ENCODE measurements at places on chromosomes 12 and 14.
A peak's percentile ranks its signal among the peaks of the same experiment; 100 is the strongest.

GRCh38 chr12:54579696-54580333, 8.6 kb downstream of the PPP1R1A start:
- peak; percentile 78 for DNase-seq

DNA sequence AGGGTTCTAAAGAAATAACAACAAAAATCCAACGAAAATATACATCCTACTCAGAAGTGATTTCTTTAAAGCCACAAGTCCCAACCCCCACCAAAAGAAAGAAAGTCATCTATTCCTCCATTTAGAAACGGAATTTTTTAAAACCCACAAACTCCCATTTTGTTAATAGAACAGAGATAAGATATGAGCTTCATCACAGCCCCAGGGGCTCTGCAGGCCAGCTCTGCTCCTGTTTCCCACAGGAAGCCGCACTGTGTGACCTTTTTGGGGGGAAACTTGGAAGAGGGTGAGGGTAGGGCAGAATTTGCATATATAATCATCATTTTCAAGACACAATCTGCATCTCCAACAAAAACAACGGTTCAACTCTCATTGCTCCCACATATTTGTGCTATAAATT, 2.8 kb downstream of the FBXL14 start:
- no peak for DNase-seq

DNA sequence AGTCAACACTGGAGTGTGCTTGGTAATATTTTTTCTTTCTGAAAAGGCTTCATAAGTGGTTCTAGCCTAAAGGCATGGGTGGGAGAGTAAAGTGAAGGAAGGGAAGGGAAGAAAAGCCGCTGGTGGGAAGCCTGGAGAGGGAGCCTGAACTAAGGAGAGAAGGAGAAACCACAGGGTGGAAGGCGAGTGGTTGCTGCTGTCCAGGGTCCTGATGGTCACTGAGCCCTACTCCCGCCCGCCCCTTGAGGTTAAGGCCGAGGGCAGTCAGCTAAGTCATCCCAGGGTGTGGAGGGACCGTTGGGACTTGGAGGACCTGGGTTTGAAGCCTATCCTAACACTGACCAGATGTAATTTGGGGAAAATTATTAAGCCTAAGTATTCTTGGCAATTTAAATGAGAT, 189.1 kb downstream of the PIWIL1 start:
- DNase-seq, result no peak

DNA sequence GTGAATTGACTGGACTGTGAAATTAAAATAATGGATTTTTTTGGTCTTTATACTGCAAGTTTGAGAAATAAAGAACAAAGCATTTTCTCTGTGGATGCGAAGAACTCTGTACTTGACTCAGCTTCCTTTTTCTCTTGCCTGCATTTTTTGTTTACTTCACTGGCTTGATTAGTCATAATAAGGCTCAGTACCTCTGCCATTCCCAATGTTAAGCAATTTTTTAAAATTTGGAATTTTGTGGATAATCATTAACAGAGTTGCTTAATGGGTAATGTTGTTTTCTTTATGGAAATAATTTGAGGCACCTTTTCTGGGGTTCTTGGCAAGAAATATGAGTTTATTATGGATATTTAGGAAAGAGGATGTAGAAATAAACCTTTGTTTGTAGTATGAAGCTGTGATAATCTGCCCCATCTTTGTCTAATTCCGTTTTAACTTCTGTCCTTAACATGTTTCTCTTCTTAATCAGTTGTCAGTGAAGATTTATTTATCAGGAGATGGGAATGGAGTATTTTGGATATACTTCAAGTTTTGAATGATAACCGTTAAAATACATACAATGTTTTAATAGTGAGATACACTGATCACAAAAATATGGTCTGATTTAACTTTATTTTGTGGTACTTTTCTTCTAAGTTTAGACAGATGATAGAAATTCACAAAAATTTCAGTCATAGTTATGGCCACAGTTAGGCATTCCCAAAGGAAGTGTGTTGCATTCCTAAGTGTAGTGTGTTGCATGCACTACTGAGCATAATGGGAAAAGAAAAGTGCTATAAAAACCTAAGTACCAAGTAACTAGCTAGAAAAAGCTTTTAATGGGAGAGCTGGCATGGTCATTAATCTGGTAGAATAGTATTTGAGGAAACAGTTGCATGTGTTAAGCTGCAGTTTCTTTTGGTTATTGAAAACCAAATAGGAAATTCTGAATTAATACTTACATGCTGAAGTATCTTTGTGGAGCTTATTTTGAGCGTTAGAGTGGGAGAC, 27.7 kb downstream of the WNK1 start:
- DNase-seq, result no peak

DNA sequence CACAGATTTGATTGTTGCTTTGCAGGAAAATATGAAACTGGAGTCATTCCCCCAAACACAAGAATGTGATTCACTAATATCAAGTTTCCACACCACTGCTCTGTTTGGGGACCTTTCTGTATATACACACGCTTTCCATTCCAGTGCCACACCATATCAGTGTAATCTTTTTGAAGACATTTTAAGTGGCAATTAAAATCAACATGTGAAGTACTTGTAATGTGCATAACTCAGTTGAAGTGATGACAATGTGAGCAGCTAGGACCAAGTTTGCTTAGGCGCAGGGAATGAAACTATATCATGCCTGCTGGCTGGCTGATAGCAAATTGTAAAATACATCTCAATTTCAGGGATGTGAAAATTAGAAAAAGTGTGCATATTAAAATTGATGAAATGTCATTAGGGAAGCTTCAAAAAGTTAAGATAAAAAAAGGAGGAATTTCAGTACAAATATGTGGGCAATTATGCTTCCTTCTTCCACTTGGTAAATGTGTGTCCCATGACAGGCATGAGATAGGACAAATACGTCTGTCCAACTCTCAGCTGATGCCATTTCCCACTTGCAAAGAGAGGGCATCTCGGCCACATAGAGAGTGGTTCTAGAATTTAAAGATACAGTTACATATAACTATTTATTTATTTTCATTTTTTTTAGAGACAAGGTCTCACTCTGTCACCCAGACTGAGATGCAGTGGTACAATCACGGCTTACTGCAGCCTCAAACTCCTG, 43.7 kb downstream of the HSPB8 start:
- DNase-seq, result no peak

GRCh38 chr12:54463484-54463883, 9.9 kb downstream of the GTSF1 start:
- DNase-seq, result no peak

DNA sequence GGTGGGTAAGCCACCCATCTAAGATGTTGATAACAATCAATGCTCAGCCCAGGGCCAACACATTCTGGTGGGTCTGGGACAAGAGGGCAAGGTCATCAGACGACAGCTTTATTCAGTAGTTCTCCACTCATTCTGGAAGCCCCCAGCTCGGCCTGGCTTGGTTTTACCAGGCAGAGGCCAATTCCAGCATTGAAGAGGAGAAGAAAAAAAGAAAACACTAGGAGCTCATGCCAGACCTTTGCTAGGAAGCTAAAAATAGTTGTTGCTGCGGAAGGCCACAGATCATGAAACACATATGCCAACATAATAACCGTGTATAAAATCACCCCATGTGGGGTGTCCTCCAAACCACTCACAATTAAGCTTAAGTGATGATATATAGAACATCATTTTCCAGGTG, 44.4 kb downstream of the CCDC60 start:
- no peak for DNase-seq

- no peak for DNase-seq
Measured at GRCh38 chr12:49489720-49490119, 49.1 kb upstream of the KCNH3 start.

DNA sequence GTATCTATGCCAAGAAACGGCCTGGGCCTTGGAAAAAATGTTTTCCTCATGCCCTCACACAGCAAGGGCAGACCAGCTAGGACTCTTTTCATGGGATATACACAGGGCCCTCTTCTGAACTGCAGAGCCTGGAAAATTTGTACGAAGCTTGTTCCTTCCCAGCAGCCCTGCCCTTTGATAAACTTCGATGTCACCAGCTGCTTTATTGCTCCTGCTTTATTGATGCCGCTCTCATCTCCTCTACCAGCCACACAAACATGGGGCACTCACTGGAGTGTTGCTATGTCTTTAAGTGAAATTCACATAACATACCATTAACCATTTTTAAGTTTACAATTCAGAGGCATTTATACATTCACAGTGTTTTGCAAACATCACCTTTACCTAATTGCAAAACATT, 197.9 kb downstream of the KTN1 start:
- DNase-seq, result no peak
